ENCODE measurements at places on chromosomes 11 and 22.

GRCh38 chr11:22190827-22191463 lies 1.9 kb upstream of the ANO5 start:
- DNase-seq, result no peak

DNA sequence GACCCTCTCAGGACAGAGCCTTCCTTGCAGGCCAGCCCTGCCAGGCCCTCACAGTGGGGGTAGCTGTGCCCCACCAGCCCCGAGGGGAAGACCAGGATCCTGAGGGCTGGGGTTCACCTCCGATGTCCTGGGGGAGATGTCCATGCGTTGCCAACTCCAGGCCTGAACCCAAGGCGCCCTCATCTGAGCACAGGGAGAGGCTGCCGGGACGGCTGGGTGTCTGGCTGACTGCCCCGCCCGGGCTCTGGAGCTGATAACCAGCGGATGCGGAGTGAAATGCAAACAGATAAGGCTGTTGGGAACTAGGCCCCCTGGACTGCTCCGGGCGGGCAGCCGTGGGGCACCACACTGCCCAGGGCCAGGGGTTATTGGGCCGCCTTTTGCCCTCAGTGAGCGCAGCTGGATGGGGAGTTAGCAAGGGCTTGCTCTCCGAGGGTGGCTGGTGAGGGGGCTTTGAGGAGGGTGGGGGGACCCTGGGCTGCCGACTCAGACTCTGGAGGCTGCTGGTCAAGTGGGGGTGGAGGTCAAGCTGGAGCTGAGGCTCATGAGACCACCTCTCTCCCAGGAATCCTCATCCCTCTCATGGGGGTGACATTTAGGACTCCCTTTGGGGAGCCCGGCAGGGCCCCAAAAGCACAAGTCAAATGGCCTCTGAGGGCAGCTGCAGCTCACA lies 5.6 kb upstream of the MUC6 start:
- no peak for DNase-seq

DNA sequence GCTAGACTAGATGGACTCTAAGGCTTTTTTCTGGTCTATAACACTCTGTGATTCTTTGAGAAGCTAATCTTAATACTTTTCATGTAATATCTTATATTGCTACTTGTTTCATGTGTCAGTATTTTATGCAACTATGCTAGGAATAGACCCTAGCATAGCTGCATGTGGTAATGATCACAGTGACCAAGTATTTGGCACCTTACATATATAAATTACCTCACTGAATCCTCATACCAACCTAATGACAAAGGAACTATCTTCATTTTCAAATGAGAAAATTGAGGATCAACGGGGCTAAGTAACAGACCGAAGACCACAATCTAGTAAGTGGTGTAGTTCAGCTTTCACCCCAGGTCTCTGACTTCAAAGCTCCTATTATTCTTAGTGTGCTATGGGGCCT lies 327.3 kb upstream of the PITPNB start:
- DNase-seq, result no peak

GRCh38 chr11:66071381-66071801 lies 1.3 kb downstream of the PACS1 start:
- DNase-seq, result no peak

GRCh38 chr22:25749420-25750169 lies 7.6 kb downstream of the MYO18B start:
- no peak for DNase-seq

DNA sequence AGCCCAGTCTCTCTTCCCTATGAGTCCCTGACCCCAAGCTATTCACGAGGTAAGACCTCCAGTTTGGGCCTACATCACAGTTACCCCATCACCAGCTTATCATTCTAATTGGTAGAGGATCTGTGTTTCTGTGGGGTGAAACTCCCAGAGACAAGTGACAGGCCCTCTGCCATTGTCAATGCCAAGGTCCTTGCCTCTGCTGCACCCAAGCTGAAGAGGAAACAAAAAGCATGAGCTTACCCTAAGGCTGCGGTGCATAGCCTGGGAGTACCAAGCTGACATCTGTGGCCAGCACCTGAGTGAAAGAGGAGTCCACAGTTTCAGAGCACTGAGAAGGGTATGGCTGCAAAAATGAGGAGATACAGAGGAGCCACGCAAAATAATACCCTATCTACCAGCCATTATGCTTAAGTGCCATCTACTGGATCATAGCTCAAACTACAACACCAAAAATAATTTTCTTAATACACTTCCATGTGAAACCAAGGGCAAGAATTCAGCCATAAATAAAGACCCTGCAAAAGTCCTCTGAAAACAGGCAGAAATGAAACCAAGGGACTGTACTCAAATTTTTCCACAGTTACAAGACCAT lies 62.3 kb upstream of the ANO5 start:
- no peak for DNase-seq

GRCh38 chr11:105168457-105168856 lies 28.9 kb upstream of the CARD18 start:
- DNase-seq, result no peak

- DNase-seq, result peak; percentile 77
Measured at GRCh38 chr11:76807206-76807875, 24.2 kb downstream of the TSKU start.

- DNase-seq, result no peak
Measured at GRCh38 chr11:117535850-117536411, 208.3 kb downstream of the CEP164 start.

- DNase-seq, result no peak
Measured at GRCh38 chr11:68370211-68371111, 58.1 kb downstream of the LRP5 start.

- DNase-seq, result no peak
Measured at GRCh38 chr11:61639816-61640443, 40.3 kb upstream of the DAGLA start.

DNA sequence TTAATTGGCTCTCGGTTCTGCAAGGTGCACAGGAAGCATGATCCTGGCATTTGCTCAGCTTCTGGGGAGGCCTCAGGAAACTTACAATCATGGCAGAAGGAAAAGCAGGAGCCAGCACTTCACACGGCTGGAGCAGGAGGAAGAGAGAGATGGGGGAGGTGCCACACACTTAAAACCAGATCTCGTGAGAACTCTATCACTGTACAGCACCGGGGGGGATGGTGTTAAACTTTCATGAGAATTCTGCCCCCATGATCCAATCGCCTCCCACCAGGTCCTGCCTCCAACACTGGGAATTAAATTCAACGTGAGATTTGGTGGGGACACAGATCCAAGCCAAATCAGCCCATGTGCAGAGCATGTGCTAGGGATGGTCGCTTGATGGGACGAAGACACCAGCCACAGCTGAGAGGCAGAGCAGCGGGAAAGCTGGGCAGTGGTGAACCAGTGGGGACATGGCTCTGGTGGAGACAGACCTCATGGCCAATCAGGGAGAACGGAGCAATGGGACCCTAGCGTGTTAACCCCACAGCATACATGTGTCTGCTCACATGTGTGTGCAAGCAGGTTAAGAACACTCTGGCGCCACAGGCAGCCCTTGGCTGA lies 6.2 kb downstream of the TANGO2 start:
- DNase-seq, result no peak

- DNase-seq, result no peak
Measured at GRCh38 chr11:60984149-60984548, 12.7 kb downstream of the CD6 start.

- DNase-seq, result no peak
Measured at GRCh38 chr11:14894657-14895598, 2.9 kb upstream of the CYP2R1 start.

DNA sequence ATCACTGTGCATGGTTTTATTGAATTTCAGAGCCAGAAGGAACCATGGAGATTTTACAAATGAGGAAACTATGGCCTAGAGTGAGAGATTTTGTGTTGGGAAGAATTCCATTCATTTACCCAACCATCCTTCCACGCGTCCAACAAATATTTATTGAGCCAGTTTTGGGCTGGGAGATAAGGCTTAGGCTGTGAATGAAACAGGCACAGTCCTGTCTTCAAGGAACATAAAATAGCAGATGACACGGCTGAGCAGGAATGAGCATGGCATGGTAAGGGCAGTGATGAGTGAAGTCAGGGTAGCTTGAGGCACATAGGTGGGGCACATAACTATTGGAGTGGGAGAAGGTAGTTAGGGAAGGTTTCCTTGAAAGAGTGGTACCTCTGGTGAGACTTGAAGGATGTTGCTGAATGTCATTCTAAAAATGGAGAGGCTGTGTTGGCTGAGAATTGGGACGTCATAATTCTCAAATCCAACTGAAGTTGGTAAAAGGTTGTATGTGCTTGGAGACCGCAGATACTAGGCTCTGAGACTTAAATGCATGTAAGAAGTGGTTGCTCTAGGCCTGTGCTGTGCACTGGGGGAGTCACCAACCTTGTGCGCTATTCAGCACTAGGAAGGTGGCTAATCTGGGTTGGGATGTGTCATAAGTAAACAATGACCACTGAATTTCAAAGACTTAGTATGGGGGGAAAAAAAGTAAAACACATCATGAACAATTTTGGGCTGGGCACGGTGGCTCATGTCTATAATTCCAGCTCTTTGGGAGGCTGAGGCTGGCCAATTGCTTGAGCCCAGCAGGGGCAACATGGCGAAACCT lies 51.9 kb downstream of the TEAD1 start:
- no peak for DNase-seq

- DNase-seq, result no peak
Measured at GRCh38 chr11:122116591-122116990, 576 bp upstream of the BLID start.

DNA sequence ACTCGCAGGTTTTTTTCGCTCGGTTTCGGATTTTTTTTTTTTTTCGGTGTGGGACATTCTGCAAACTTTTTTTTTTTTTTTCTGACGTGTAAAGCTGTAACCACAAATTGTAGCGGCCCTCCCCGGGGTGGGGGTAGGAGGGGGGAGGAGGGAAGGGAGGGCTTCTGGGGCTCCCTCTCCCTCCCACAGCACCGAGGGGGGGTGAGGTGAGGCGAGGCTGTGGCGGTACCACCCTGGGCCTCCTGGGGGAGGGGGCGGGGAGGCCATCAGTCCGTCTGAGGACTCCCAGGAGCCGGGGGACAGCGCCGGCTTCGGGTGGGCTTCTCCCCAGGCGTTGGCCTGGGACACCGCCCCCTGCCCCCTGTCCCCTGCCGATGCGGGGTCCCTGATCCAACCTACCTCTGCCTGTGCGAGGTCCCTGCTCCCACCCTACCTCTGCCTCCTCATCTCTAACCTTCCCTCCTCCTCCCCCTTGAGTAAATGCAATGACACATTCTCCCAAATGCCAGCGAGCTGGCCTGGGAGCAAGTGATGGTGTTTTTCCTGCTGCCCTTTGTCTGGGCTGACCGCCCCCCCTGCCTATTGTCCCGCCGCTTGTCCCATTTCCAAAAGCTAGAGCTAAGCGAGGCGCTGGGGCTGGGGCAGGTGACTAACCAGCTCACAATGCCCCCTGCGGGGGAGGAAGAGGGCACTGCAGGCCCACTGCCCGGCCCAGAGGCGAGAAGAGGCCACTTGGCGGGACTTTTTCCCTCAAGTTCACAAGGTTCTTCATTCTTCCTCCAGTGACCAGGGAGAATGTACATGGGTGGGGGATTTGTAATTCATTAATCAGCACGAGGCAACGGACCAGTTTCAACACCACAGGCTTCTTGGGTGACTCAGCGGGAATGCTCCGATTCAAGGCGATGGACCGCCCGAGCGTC lies 511 bp upstream of the CLCF1 start:
- DNase-seq, result peak; percentile 90

GRCh38 chr22:40396882-40397281 lies 26.5 kb downstream of the SGSM3 start:
- DNase-seq, result no peak

All from NT2/D1 (cell line).